AG04450 (cell line): ENCODE measurements at places on chromosomes 1 and 21.

- no peak for DNase-seq
These were observed 662.5 kb upstream of the USP24 start for GRCh38 chr1:55877437-55878232.

GRCh38 chr1:54842206-54842915 lies 41.2 kb upstream of the TTC22 start:
- DNase-seq, result no peak

DNA sequence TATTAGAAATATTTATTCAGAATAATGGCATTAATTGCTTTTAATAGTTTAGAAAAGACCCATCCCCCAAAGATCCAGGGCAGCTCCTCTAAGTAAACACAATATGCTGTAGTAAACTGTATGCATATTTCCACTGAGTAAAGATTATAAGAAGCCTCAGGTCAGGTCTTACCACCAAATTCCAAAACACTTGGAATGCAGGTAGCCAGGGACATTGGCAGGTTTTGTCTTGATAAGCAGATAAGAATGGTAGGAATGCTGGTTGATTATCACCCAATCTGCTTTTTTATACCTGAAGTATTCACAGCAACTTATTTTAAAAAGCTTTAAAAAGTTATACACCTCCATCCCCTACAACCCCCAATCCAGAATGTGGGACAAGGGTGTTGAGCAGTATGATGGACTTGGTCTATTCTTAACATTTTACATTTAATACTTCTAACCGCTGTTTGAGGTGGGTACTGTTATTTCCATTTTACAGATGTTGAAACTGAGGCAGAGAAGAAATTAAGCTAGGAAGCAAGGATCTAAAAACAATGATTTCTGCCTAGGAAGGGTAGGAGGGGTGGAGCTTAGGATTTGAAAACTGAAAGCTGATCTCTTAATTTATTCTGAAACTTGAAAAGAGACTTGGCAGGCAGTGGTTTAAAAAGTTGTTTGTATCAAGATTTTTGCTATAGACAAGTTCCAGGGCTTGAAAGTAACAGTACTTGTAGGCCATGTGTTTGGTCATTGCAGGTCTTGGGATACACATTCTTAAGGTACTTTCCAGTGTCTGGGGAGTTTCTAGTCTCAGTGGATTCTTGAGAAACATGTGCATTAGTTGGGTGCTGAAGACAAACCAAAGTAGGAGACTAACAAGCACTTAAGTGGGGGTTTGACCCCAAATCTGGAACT lies 15.6 kb upstream of the THEM4 start:
- no peak for DNase-seq

DNA sequence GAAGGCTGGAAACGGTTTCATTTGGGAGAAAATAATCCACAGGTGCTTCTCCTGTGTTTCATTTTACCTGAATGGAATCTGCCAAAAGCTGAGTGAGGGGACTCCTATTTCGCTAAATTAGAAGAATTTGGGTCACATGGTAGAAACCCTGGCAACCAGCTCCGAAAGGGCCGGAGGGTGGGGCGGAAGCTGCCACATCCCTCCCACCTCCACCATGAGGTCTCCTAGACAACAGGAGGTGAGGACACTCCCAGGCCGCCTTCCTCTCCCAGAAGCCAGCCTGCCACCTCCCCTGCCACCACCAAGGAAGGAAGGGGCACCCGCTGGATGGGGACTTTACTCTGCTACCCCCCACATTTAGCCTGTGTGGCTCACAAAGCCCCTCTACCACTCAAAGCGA lies 199.9 kb upstream of the ZC3H12A start:
- DNase-seq, result no peak

DNA sequence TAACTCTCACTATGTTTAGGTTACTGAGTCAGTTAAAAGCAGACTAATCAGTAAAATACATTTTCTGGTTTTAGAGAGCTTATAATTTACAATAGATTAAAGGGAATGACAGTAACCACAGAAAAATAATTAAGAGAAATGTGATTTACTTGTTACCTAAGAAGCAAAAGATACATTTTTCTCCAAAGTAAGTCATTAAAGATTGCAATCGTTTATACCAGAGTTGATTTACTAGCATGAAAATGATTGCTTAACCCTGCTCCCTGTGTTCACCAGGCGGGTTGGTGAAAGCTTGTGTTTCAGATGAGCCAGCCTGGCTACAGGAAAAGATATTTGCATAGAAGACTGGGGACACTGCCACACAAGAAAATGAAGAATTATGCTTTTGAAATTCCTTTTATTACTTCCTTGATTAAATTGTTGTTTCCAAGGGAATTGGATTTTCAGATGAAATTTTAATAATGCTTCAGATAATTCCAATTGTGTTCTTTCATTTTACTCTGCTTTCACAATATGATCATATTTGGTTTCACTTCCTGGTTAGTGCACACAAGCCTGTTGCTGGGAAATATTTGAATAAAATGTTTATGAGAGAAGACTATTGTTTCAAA lies 27.9 kb downstream of the LRRC8B start:
- no peak for DNase-seq
